ENCODE measurements at places on chromosomes 5 and 9.

DNA sequence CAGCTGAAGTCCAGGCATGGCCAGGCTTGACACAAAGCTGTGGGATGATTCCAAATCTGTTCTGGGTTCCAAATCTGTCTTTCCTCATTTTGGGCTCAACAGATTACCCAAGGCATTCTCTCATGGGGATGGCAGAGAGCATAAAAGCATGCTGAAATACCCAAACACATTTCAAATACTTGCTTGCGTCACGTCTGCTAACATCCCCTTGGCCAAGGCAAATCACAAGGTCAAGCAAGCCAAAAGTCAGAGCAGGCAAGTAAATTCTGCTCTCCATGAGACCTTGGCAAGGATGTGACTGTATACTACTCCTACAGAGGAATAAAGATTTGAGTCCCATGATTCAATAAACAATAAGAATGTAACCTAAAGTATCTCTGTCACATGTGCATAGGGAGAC is 306.7 kb downstream of the EPB41L4A start:
- no peak for DNase-seq

- DNase-seq, result no peak
These were observed 106.5 kb upstream of the LARP1 start for GRCh38 chr5:154648706-154649105.

DNA sequence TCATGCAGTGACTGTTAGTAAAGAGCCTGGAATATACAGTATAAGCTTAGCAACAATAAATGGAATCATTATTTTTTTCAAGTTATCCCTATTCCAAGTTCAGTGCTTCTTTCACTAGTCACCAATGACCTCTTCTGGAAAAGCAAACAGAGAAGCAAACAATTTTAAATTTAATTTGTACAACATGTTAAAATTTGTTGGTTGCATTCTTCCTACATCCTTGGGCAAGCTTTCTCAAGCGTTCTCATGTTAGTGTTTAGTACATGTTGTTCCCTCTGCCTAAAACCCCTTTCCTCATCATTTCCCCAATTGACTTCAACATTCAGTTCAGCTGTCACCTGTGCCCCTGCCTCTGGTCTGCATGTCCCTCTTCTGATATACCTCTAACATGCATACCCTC is 123.4 kb downstream of the SEC61B start:
- no peak for DNase-seq

GRCh38 chr5:2508514-2508913 is 243.0 kb downstream of the IRX2 start:
- no peak for DNase-seq

DNA sequence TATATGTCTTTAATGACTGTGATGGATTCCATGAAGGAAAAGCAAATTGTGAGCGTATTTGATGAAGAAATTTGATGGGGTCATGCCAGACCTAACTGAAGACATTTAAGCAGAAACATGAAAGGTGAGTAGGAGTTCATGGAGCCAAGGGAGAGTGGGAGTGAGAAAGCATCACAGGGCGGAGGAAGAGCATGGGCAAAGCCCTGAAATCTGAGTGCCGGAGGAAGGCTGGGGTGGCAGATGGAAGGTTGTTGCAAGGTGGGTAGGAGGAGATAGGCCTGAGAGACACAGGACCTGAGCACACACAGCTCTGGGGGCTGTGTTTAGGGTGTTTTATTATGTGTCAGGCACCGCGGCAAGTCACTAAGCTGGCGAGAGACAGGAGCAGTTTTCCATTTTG is 100.3 kb upstream of the SPOCK1 start:
- DNase-seq, result no peak

- DNase-seq, result no peak
These were observed 158.6 kb downstream of the FAM114A2 start for GRCh38 chr5:153880106-153880505.

DNA sequence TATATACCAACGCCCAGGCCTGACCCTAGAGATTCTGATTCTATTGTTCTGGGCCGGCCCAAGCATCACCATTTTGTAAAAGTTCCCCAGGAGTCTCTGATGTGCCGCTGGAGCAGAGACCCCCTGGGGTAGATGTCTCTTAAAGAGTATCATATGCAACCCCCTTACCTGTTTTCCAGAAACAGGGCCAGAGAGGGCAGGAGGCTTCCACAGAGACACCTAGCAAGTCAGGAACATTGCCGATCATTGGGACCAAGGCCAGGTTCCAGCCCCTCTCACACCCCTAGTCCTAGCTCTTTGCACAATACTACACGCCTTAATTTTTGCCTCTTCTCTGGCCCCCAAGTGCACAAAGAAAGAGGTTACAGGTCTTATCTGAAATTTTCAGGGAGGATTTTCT is 63.8 kb downstream of the TMOD1 start:
- no peak for DNase-seq

DNA sequence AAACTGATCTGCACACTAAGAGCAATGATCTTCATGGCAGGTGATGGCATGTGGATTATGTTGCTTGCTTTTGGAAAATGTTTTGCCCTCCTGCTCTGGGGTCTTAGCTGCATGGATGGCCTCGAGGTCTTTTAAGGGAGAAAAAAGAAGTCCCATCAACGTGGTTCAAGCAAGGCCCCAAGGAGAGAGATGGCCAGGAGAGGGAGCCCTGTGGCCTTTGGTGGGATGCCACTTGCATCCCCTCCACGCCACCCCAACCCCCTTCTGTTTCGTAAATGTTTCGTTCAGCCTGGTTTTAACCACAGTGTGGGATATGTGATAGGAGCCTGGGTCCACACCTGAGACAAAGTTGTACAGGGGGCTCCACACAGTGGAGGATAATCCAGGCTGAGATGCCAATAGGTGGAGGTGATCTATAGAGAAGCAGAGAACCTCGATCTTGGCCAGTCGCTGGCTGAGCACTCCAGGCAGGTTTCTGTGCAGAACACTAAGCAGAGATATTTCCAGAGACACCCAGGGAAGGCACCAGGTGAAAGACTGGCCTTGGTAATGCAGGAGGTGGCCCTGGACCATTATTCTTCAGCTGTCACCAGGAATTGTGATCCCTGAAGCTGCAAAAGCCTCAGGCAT is 25.8 kb upstream of the FRRS1L start:
- DNase-seq, result peak; percentile 40

GRCh38 chr5:16568875-16569580 is 47.8 kb downstream of the RETREG1 start:
- DNase-seq, result no peak

- no peak for DNase-seq
These were observed 170.5 kb downstream of the ARHGEF28 start for GRCh38 chr5:73796164-73797131.

DNA sequence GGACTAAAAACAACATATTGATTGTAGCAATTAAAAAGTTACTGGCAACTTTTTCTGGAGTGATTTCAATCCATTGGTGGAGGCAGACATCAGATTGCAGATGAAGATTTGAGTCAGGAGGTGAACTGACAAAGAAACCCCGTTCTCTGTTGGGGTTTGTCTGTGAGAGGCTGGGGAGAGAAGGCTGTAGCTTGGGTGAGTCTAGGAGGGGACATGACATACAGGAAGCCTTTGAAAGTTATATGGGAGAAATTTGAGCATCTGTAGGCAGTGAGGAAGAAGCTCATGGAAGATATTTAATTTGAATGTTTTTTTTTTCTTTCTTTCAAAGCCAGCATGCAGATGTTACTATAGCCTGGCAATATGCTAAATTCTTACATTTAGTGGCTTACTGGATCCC is 26.0 kb downstream of the KDM4C start:
- no peak for DNase-seq

DNA sequence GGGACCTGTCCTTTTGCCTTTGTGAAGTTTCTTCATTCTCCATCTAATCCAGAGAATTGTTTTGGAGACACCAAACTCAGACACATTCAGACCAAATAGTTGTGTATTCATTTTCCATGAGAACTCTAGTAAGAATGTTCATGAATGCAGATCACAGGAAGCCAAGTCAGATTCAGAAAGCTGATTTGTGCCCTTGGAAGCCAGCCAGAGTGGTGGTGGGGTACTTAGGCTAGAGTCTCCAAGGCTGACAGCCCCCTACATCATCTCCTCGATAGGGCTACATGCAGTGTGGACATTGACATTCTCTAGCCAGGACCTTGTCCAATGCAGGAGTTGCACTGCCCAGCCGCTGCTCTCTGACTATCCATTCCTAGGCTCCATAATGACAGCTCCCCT is 137.6 kb downstream of the UGCG start:
- DNase-seq, result no peak

DNA sequence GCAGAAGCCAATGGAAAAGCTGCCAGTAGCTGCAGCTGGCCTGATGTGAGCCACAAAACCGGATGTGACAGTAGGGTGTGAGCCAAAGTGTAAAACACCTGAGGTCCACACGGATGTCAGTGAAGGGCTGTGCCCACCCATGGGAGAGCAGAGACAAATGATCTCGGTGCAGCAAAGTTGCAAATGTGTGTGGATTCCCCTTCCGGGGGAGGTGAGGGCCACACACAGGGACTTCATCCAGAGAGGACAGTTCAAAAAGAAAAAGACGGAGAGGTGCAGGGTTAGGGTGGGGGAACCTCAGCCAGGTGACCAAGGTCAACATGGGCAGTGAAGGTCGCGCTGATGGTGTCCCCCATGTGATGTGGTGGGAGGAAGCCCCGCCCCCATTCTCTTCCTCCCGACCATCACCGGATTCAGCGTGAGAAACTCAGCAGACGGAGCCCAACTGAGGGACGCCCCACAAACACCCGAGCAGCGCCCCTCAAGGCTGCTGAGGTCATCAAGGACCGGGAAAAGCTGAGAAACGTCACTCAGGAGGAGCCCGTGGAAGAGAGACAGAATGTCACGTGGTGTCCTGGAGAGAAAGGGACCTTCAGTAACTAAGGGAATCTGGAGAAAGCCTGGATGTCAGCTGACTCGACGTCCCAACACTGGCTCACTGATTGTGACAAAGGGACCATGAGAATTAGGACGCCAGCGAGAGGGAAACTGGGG is 11.4 kb upstream of the PTGDS start:
- no peak for DNase-seq

DNA sequence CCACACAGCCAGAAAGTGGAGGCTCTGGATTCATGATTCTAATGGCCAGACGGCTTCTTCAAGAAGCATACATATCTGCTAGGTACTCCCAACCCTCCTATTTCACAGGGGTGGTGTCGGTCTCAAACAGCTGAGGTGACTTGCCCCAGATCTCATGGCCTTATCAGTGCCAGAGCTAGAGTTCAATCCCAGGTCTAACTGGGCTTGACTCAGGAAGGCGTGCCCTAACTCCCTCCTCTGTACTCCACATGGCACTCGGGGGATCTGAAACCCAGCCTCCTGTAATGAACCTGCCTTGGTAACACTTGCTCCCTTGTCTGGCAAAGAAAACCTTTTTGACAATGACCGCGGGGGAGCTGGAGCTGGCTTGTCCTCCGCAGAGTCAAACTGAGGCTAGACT is 2.1 kb downstream of the QRFP start:
- DNase-seq, result no peak

- DNase-seq, result no peak
These were observed 27.1 kb downstream of the LARP1 start for GRCh38 chr5:154782326-154782725.

GRCh38 chr9:34123682-34124081 is 2.8 kb downstream of the DCAF12 start:
- DNase-seq, result no peak

DNA sequence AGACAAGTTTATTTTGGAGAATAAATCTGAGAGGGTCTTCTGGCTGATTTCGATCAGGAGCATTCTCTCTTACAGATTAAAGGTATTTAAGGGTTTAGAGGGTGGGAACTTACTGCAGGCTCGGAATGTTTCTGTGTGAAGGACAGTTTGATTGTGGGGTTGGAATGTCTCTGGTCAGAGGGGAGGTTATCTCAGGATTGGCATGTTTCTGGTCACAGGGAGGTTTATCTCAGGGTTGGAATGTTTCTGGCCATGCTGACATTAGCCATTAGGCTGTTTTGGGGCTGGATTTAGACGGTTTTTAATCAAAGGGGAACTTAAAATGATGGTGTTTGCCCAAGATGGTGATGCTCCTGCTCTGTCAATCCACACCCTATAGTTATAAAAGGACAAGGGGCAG is 95.2 kb downstream of the SLCO4C1 start:
- no peak for DNase-seq

DNA sequence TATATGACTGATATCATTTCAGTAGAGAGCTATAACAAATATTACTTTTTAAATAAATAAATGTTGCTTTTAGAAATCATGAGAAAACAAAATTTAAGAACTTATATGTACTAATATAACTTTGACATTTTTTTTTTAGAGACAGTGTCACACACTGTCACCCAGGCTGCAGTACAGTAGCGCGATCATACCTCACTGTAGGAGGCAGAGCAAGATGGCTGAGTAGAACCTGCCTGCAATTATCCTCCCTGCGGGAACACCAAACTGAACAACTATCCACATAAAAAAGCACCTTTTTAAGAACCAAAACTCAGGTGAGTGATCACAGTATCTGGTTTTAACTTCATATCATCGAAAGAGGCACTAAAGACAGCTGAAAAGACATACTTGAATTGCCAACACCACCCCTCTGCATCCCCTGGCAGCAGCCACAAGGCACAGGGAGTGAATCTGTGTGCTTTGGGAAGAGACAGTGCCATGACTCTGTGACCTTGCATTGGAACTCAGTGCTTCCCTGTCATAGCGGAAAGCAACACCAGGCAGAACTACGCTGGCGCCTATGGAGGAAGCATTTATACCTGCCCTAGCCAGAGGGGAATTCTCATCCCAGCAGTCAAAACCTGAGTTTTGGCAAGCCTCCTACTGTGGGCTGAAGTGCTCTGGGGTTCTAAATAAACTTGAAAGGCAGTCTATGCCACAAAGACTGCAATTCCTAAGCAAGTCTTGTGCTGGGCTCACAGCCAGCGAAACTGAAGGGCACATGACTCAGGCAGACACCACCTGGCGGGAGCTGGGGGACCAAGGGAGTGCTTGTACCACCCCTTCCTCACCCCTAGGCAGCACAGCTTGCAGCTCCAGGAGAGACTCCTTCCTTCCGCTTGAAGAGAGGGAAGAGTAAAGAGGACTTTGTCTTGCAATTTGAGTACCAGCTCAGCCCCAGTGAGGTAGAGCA is 142.7 kb downstream of the FBXL17 start:
- DNase-seq, result no peak

DNA sequence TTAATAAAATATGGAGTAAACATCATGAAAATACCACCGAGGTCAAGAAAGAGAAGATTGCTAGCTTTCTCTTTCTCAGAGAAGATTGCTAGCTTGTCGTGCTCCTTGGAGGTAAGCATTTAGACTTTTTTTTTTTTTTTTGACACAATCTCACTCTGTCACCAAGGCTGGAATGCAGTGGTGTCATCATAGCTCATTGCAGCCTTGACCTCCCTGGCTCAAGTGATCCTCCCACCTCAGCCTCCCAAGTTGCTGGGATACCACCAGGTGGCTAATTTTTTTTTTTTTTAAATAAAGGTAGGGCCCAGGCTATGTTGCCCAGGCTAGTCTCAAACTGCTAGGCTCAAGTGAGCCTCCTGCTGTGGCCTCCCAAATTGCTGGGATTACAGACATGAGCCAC is 26.3 kb upstream of the CPLANE1 start:
- no peak for DNase-seq

- DNase-seq, result no peak
These were observed 15.4 kb upstream of the SMIM15 start for GRCh38 chr5:61177716-61178115.

DNA sequence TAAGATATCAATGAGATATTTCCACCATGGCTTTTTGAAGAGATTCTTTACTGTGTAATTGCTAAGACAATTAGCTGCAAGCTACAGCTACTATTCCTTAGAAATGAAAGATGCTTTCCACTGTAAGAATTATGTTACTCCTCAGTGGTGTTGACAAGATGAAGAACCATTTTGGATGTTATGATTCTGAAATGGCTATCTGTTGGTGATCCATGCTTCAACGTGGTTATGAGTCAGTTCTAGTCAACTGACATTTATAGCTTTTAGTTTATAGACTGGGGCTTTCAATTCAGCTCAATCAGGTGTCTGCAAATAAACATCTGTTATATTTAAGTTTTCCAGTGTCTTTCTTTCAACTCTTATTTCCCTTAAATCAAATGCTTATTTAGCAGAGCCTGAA is 93.7 kb downstream of the SGCD start:
- DNase-seq, result no peak
